ENCODE measurements at places on chromosomes 1 and 21. TPM values are rescaled to one million over a fixed set of nuclear protein-coding genes. Genes with fewer than 3 reads are reported as not detected.

The ANKRD45 gene
- not detected for total RNA-seq

The HCRTR1 gene
- not detected for total RNA-seq

DNA sequence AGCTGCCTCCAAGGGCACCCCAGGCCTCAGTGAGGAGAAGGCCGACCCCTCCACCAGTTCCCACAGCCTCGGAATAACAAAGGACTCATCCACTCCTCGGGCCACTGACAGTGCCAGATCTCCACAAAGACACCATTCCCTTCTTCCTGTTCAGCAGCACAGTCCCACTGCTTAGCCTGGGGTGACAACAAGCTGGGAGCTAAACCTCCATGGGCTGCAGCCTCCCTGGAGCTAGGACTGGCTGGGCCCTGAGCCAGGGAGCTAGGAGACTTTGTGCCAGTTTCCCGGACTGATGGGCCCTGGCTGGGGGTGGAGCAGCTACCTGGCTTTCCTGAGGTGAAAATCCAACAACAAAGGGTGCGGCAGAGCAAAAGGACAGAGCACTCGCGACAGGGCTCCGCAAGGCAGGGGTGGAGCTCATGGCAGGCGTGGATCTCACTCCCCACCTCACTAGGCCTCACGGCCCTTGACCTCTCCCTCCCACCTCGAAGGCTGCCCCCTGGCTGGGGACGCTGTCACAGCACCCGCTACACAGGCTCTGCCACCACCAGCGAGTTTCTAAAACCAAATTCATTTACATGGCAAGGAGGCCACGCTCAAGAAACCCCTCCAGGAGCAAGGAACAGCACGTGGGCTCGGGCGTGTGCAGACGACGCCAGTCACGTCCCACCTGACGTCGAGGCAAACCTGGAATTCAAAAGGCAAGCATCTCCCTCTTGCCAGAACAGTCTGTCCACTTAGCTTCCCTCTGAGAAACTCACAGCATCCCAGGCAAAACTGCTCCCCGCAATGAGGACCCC is 13.8 kb downstream of the SLC35E2B start:
- peaks cover 20% of the 10 kb centered on the region for H3K36me3 ChIP-seq
- peak overlapping the region; percentile 78 for H3K4me3 ChIP-seq
- H3K4me1 ChIP-seq = peaks cover 26% of the 10 kb centered on the region
- H3K27me3 ChIP-seq = no peaks in the 10 kb centered on the region

DNA sequence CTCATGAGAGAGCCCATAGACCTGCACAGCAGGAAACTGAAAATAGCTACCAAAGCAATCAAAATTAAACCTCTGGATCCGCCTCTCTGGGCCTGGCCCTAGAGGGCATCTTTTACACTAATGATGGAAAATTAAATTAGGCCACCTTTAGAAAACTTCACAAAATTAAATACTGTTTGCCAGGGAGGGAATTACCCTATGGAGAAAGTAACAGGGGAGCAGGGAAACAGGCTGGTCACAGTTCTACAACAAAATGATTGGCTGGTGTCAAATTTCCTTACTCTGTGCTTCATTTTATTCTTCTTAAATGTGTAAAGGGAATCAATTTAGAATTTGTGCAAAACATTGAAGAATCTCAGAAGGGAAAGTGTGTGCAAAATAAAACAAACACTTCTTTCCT is 62.4 kb downstream of the SPATA46 start:
- no peak overlapping the region for H3K4me3 ChIP-seq
- DNase-seq = no peak
- H3K27me3 ChIP-seq = peaks cover 6% of the 10 kb centered on the region
- no peaks in the 10 kb centered on the region for H3K4me1 ChIP-seq
- no peaks in the 10 kb centered on the region for H3K36me3 ChIP-seq

All from activated B cell treated with CpG ODN at 0.5 μM for 24 hours (primary cell).